ENCODE measurements at places on chromosomes 16 and 17. TPM values are rescaled to one million over a fixed set of nuclear protein-coding genes. Genes with fewer than 3 reads are reported as not detected.

The PABPN1L gene
- not detected for total RNA-seq

The ANKRD40CL gene
- total RNA-seq = not detected

The ABCC3 gene
- 9.7 TPM for total RNA-seq

The GRAP gene
- total RNA-seq = 0.33 TPM

The TM4SF5 gene
- not detected for total RNA-seq

The SLC12A3 gene
- total RNA-seq = not detected

The NPIPA3 gene
- total RNA-seq = 1.2 TPM

The CDH11 gene
- total RNA-seq = 176 TPM

The ALDOA gene
- 770 TPM for total RNA-seq

The DHX58 gene
- 17.2 TPM for total RNA-seq

The GP2 gene
- not detected for total RNA-seq

The TEKT1 gene
- not detected for total RNA-seq

The ALOX15B gene
- total RNA-seq = 0.17 TPM

The CCL1 gene
- total RNA-seq = not detected

The FBXO39 gene
- total RNA-seq = 0.15 TPM

The HSD3B7 gene
- 76.7 TPM for total RNA-seq

The APOH gene
- not detected for total RNA-seq

The C16orf87 gene
- 6.3 TPM for total RNA-seq

The CD300LG gene
- total RNA-seq = not detected

The TAT gene
- total RNA-seq = not detected

The PRPSAP1 gene
- total RNA-seq = 46.1 TPM

The ZP2 gene
- total RNA-seq = not detected

The CHD9 gene
- total RNA-seq = 89.7 TPM

The KRTAP9-2 gene
- total RNA-seq = not detected

The KRT32 gene
- total RNA-seq = not detected

The ZNF750 gene
- under 0.01 TPM for total RNA-seq

The KRTAP2-4 gene
- not detected for total RNA-seq

The SPEM3 gene
- not detected for total RNA-seq

The RHBDL3 gene
- total RNA-seq = under 0.01 TPM

The ALDH3A1 gene
- 1.6 TPM for total RNA-seq

The TBX6 gene
- total RNA-seq = under 0.01 TPM

The ABCA9 gene
- 23.3 TPM for total RNA-seq

The CFAP119 gene
- total RNA-seq = 0.66 TPM

The SCGB1C2 gene
- not detected for total RNA-seq

The CCL16 gene
- not detected for total RNA-seq

The NT5M gene
- 3.5 TPM for total RNA-seq

The LONP2 gene
- total RNA-seq = 62.7 TPM

The PIK3R6 gene
- not detected for total RNA-seq

The SLC9A5 gene
- 1.3 TPM for total RNA-seq

The LGALS9B gene
- not detected for total RNA-seq

The SBK1 gene
- not detected for total RNA-seq

All from smooth muscle cell of trachea (primary cell).